ENCODE measurements at places on chromosomes 5 and 9.

DNA sequence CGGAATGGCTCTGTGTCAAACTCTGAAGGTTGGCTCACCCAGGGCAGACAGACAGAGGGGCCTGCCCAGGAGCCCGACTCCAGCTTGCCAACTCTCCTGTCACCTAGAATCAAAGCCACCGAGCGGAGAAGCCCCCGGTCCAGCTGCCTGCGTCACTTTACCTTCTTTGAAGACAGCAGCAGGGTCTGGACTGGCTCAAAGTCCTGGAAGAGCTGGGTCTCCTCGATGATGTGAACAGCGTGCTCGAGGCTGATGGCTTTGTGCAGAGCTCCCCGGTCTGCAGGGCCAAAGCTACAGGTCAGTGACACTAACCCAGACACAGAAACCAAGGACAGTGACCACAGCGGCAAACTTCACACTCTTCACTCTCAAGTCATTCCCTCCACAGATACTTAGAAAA is 67.9 kb downstream of the SECISBP2 start:
- DNase-seq: no peak

DNA sequence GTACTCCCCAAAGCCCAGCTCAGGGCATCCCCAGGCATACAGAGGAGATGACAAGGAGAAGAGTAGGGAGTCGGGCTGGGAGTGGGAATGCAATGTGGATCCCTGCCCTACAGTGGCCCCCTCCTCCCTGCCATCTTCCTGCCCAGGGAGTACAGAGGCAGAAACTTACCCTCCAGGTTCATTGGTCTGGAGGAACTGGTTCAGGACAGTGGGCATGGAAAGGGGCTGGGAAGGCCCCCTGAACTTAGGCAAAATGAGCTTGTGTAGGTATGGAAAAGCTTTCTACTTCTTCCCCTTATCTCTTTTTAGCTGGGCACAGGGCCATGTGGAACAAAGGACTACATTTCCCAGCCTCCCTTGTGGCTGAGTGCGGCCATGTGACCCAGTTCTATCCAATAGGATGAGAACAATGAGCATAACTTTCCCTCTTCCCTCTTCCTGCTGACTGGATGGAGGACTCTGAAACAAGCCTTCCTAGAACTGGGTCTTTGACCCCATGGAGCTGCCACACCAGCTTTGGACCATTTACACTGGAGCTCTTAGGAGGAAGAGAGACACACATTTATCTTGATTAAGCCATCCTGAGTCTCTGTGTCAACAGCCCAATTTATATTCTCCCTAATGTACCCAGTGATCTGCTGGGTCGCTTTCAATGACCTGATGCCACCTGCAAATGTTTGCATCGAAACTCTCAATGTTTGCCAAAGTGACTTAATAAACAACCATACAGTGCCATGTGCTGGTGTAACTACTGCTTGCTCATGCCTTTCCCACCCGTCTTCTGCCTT is 25.0 kb upstream of the HMCN2 start:
- peak; percentile 38 for DNase-seq

GRCh38 chr5:64678374-64678773 is 11.9 kb upstream of the SHISAL2B start:
- no peak for DNase-seq

GRCh38 chr5:171762021-171762608 is 23.5 kb upstream of the SMIM23 start:
- no peak for DNase-seq

DNA sequence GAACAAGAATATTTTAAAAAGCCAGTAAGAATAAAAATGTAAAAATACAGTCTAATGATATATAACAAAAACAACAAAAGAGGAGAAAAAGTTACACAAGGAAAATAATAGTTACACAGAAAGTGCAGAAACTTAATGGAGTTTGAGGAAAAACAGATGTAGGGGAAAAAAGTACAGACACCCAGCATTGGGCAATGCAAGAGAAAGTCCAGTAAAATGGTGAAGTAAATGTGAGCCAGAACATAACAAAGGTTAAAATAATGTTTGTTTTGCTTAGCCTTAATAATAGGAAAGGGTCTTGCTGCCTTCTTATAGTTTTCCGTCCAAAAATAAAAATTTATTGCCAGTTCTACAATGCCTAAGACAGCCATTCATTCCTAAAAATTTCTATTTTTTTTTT is 364.2 kb downstream of the NNT start:
- DNase-seq: no peak

Data from stimulated activated CD4-positive, alpha-beta T cell treated with anti-CD3 and anti-CD28 coated beads, Interleukin-1b, Interleukin-23, amount 100 ng/mL, for 48 hours (primary cell).